GM04504 (cell line): ENCODE measurements at places on chromosomes 16 and 17.

- DNase-seq = no peak
Observed at GRCh38 chr16:6682142-6682811, 650.4 kb upstream of the RBFOX1 start.

GRCh38 chr16:11128211-11129141 lies 127.5 kb downstream of the SOCS1 start:
- DNase-seq = peak; percentile 34

- no peak for DNase-seq
Observed at GRCh38 chr17:81519284-81520020, 6.9 kb upstream of the ACTG1 start.

- no peak for DNase-seq
Observed at GRCh38 chr16:28180655-28181460, 30.9 kb downstream of the XPO6 start.

GRCh38 chr17:44469676-44470075 lies 33.5 kb downstream of the GPATCH8 start:
- no peak for DNase-seq

DNA sequence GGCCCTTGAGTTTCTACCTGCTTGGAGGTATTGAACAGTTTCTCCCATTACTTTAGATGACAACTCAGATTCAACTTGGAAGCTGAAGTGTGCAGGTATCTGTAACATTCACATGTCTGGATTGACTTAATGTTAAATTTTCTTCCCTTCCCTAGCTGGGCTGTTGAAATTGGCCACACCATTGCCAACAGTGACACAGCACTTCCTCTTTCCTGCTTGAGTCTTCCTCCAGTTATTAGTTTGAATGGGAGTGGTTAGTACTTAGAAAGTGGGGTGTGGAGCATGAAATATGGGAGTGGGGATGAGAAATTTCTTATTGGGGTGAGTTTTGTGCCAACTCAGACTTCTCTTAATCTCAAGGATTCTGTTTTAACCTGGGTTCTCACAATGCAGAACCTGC lies 454.9 kb downstream of the KCNJ2 start:
- no peak for DNase-seq

GRCh38 chr17:53168413-53168812 lies 654.3 kb upstream of the KIF2B start:
- DNase-seq = no peak

DNA sequence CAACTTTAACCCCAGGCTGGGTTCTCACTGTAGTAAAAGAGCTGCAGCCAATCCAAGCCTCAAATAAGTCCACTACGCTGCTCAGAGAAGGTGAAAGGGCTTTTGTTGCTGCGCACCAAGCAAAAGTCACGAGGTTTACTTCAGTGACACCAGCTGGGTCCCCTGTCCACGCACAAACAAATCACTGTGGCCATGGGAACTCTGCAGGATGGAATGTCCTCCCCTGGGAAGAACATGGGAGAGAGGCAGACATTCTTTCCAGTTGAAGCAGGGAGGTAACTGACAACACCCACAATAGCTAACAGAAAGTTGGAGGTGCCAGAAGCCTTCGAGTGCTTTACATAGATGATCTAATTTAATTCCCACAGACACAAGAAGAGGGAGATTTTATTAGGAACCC lies 181.9 kb downstream of the PMP22 start:
- no peak for DNase-seq

- DNase-seq = no peak
Observed at GRCh38 chr16:17125671-17126070, 345.1 kb downstream of the XYLT1 start.

- DNase-seq = no peak
Observed at GRCh38 chr17:48634493-48635208, 8.5 kb upstream of the HOXB9 start.

GRCh38 chr17:74856112-74856511 lies 3.6 kb downstream of the GRIN2C start:
- DNase-seq = no peak

GRCh38 chr17:17576772-17577234 lies 14.7 kb downstream of the PEMT start:
- DNase-seq = no peak

- peak; percentile 80 for DNase-seq
Observed at GRCh38 chr17:57481910-57482391, 225.6 kb downstream of the MSI2 start.
